HT1080 (cell line): ENCODE measurements at places on chromosomes 4 and X. TPM values are rescaled to one million over a fixed set of nuclear protein-coding genes. Genes with fewer than 3 reads are reported as not detected.

The TIMP1 gene
- 141 and 185 TPM in 2 replicates for total RNA-seq

- DNase-seq = no peak
Measured at GRCh38 chr4:85829276-85830051, 354.5 kb downstream of the ARHGAP24 start.

DNA sequence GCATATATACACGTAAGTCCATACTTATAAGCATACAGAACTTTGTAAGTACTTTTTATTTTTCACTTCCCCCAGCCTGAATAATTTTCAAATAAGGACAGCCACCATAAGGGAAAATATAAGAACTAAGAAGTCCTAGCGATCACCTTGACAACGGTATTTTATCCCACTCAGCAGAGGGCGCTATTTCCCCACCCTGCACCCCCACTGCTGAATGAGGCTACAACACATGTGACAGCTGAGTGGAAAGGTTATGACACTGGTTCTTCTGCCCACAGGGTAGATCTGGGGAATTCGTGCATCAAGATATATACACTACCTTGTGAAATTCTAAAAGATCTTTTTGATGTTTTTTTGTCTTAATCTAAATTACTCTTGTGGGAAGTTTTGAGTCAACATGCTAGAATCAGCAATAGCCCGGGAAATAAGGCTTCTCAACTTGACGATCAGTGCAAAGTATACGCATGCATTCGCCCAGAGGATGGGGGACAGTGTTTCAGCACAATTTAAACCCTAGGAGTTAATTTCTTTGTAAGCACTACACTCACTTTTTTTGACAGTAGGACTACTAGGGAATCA lies 151.5 kb downstream of the CORIN start:
- DNase-seq = peak; percentile 15

- DNase-seq = no peak
Measured at GRCh38 chrX:19121898-19122640, at the start of gene ADGRG2. TSS of gene ADGRG2 (minus strand) at chrX:19122468. CDS start at chrX:19068834, 53,634 bp downstream.
